ENCODE measurements at places on chromosomes 11 and 22.
A peak's percentile ranks its signal among the peaks of the same experiment; 100 is the strongest.

GRCh38 chr22:28819253-28820096 lies 19.1 kb upstream of the XBP1 start:
- no peak for DNase-seq

- no peak for DNase-seq
These were observed 182.8 kb upstream of the SYN3 start for GRCh38 chr22:33240888-33241475.

DNA sequence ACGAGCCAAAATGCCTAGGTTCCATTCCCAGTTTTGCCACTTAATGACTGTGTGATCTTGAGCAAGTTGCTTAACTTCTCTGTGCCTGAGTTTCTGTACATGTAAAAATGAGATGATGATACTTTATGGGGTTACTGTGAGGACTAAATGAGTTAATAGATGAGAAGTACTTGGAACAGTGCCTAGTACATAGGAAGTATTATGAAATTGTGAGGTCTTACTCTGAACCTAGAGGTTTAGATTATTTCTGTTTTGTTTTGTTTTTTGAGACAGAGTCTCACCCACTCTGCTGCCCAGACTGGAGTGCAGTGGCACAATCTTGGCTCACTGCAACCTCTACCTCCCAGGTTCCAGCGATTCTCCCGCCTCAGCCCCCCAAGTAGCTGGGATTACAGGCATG lies 227.0 kb upstream of the POU2AF2 start:
- DNase-seq: no peak

GRCh38 chr11:1308743-1309497 lies 512 bp downstream of the TOLLIP start:
- no peak for DNase-seq

DNA sequence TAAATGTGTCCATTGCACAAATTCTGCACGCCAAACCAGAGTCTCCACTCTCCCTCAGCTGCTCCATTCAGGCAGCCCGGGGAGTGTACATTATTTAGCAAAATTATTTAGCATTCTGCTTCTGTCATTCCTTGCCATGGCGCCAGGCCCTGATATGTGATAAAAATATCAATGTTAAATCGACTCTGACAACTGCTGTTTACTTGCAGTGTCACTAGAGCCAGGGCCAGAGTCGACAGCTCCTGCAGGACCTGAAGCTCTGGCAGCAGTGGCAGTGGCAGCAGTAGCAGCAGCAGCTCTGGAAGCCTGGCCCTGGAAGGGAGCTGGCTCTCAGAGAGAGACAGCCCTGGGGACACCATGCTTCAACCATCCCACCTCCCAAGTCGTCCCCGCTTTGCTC lies 224.5 kb downstream of the BUD13 start:
- no peak for DNase-seq

GRCh38 chr22:30514252-30514651 lies 8.8 kb upstream of the SEC14L4 start:
- no peak for DNase-seq

GRCh38 chr22:41123151-41123550 lies 30.8 kb downstream of the EP300 start:
- no peak for DNase-seq

- DNase-seq: peak; percentile 25
These were observed 76.0 kb downstream of the CWC15 start for GRCh38 chr11:94897330-94897768.

DNA sequence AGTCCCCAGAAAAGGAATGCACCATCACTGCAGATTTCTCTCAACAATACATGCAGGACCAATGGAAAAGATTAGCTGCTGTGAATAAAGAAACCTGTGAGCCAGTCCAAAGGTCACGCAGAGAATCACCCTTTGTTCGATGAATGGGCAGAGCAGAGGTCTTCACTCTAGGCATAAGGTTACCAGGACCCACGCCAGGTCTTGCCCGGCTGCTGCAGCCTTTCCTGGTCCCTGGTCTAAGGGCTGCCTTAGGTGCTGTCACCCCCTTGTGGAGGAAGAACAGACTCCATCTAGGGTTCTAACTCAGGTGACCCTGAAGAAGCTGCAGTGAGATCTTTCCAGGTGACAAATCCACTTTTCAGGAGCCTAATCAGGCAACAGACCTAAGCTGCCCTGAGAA lies 29.0 kb upstream of the NAP1L4 start:
- DNase-seq: no peak

DNA sequence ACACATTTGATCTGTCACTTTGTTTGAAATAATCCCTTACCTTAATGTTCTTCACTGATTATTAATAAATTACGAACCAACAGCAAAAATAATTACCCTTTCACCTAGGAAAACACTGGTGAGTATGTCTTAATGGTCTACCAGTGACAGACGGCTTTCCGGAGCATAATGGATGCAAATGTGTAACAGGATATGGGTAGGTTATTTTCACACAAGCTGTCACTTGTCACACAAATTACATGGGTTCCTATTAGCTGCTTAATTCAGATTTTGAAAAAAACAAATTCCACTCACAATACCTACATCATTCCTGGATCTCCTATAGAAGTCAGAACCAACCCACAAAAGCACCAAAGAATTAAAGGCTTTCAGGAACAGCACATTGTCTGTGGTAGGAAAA lies 127.9 kb downstream of the WT1 start:
- DNase-seq: no peak

GRCh38 chr11:73586791-73587190 lies 11.1 kb downstream of the FAM168A start:
- no peak for DNase-seq
